ENCODE measurements at places on chromosomes 2 and 18.

DNA sequence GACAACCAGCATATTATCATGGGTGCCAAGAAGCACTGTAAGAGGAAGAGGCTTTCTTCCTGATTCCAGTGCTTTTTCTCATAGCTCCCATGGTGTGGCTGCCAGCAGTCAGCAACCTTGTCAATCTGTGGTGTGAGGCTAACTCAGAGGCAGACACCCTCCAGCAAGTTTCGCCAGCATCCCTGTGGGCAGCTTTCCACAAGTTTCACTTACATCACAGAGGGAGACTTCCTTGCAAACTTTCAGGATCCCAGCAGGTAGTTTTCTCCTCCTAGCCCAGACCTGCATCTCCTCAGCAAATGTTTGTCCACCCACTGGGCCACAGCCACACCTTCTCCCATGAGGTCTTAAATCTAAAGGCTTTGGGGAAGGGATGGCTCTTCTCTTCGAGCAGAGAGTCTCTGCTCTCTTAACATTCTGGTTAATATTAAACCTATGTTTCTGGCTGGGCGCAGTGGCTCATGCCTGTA lies 9.1 kb downstream of the DNAH7 start:
- DNase-seq = no peak

GRCh38 chr2:233976087-233976486 lies 58.9 kb downstream of the TRPM8 start:
- no peak for DNase-seq

DNA sequence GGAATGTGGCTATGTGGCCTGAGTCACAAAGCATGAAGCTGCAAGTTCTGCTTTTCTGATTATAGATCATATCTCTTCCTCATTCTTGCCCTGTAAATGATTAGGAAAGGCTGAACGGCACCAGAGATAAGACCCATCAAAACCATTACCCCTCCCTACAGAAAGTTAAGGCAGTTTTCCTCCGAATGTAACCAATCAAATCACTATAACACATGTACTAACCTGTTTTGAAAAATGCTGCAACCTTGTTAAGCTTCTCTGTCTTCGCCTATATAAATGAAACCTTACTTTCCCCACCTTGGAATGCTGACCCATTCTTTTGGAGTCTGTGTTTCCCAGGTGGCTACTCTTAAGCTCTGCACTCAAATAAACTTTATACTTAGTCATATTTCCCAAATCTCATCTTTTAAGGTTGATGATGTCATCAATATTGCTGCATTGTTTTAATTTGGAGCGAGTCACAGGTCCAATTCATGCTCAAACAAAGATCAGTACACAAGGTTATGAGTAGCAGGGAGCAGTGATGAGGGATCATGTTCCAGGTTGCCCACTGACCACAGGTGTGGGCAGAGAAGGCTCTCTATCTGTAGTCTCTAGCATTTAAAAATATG lies 662.3 kb downstream of the IRS1 start:
- DNase-seq = no peak

GRCh38 chr2:191151331-191151730 lies 537 bp upstream of the STAT4 start:
- DNase-seq = no peak

DNA sequence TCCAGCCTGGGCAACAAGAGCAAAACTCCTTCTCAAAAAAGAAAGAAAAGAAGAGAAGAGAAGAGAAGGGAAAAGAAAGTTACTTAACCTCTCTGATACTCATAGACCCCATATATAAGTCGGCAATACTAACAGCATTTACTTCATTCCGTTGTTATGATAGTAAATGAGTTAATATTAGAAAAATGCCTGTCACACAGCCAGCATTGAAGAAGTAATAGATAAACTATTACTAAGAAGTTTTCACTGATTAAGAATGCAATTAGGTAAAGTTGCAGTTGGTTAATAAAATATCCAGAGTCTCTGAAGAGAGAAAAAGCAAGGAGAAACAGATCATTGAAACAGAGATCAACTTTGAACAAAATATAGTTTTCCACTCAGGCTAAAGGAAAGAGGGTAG lies 161.3 kb upstream of the UBE2E3 start:
- DNase-seq = no peak

DNA sequence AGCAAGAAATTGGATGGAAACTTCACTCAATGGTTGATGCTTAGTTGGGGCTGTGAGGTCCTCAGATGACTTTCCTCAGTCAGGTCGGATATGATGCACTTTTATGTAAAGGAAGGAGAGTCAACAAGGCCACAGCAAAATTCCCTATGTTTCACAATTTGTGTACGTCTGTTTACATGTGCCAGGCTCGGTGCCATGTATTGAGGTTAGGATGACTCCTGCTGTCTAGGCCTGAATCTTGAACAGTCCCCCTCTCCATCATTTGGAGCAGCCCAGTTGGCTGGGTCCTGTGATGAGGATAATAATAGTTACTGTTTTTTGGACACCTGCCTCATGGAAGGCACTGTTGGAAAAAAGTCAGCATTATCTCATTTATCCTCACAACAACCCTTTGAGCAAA lies 43.1 kb downstream of the VSNL1 start:
- no peak for DNase-seq

GRCh38 chr2:150279686-150280085 lies 207.8 kb downstream of the RND3 start:
- no peak for DNase-seq

GRCh38 chr2:49037197-49037596 lies 117.1 kb downstream of the FSHR start:
- no peak for DNase-seq

DNA sequence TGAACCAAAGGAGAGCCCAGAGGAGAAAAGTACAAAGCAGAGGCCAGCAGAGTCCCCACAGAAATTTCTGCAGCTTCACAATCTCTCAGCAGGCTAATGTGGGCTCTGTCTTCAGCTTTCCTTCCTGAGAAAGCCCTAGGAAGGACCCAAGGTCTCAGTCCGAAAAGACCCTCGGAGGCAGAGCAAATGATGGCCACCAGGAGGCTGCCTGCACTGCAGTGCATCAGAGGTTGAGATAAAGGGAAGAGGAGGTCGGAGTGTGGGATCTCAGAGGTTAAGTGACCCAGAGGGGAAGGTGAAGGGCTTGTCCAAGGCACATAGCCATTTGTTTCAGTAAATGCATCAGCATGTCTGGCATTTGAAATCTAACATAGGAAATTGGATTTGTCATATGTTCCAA lies 299.1 kb upstream of the SLC14A2 start:
- no peak for DNase-seq

Data from mesothelial cell of epicardium (in vitro differentiated cells).